Mesenteric fat pad (tissue), 1 donor: ENCODE measurements at places on chromosomes 4 and X. TPM values are rescaled to one million over a fixed set of nuclear protein-coding genes. Genes with fewer than 3 reads are reported as not detected.
A peak's percentile ranks its signal among the peaks of the same experiment; 100 is the strongest.

GRCh38 chr4:20203508-20203907, 48.2 kb upstream of the SLIT2 start:
- DNase-seq: no peak

GRCh38 chr4:167177925-167178324, 56.4 kb downstream of the SPOCK3 start:
- DNase-seq: no peak

GRCh38 chr4:1778642-1779392, 14.3 kb upstream of the FGFR3 start:
- no peak for DNase-seq

DNA sequence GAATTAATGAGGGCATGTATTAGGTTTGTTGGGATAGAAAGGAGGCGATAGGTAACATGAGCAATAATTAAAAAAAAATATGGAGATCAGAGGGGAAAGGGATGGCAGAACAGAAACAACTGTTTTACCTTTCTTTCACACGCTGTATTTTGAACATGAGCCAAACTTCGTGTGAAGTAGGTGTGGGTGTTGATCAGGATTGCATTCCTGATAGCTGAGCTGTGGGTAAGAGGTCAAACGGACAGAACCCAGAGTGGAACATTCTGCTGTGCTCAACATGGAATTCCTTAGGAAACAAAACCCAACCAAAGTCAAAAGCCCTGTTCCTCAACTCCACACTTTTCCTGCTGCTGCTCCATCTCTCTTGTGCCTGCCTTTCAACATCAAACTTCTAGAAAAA, 162.5 kb upstream of the CASK start:
- no peak for DNase-seq

DNA sequence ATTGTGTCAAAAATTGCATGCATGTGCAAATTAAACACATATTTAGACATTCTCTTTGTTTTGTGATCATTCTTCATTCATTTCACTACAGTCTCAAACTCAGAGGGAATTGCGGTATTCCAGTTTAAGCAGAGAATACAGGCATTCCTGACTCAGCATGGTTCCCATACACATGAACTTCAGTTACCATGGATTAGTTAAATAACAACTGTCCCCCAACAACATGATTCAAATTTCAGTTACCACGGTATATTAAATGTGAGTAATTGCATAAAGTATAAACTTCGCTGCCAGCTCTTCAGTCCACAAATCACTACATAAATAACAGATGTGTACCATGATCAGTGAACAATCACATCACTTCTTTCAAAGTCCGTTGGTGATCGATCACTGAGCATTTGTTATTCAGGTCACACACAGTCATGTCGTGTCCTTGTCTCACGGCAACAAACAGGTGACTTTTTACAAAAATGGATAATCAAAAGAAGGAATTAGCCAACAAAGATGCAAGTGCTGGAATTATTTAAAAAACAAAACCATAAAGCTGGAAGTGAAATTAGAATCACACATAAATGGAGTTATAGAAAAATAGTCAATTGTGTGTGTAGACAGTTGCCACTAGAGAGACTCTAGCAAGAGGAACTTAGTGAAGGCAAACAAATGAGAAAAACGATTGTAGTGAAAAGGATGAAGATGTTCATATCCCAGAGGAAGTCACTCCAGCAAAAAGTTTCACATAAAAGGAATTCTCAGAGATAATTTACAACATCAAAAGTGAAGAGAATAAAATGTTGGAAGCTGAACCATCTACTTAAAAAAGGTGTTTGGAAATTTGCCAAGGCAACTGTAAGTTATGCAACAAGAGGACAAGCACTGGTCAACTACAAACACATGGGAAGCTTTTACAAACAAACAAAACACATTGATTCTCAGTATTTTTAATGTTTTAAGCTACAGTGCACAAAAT, 138.6 kb upstream of the SMARCAD1 start:
- no peak for DNase-seq

DNA sequence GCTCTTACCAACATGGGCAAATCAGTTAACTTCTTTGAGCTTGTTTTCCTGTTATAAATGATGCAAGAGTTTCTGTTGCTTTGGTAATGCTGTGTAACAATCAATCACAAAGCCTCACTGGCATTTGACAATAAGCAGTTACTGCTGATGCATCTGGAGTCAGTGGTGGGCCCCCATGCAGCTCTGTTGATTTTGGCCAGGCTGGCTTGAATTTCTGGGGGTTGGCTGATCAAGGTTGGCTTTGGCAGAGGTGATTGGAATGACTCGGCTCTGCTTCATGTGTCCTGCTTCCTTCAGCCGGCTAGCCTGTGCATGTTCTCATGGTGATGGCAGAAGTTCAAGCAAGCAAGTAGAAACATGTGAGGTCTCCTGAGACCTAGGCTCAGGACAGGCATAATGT, 90.4 kb downstream of the PHEX start:
- no peak for DNase-seq

DNA sequence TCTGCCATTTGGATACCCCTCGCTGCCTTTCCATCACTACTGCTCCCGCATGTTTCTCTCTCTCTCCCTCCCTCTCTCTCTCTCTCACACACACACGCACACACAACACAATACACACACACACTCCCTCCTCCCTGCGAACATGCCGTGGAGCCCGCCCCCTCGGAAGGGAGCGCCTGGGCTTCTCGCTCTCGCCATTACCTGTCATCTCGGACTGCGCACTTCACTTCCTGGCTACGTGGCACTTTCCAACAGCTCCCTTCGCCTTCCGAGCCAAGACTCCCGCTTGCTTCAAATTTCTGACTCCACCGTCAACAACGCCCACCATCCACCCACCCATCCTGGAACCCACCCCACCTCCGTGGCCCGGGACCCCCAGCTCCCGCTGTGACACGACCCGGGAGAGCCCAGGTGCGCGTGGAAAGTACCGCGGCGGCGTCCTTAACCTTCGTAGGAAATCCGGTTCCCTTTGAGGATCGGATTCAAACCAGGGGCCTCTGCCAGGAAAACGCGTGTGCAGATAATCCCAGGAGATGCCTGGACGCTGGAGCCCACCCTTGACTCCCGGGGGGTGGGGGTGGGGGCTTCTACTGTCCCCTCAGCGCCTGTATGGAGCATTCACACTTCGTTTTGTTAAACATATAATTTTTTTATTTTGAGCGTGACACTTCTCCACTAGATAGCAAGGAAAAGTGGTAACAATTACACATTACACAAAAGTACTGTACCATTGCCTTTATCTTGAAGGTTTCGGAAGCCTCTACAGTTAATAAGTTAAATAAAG, 12.5 kb downstream of the ARX start:
- no peak for DNase-seq

DNA sequence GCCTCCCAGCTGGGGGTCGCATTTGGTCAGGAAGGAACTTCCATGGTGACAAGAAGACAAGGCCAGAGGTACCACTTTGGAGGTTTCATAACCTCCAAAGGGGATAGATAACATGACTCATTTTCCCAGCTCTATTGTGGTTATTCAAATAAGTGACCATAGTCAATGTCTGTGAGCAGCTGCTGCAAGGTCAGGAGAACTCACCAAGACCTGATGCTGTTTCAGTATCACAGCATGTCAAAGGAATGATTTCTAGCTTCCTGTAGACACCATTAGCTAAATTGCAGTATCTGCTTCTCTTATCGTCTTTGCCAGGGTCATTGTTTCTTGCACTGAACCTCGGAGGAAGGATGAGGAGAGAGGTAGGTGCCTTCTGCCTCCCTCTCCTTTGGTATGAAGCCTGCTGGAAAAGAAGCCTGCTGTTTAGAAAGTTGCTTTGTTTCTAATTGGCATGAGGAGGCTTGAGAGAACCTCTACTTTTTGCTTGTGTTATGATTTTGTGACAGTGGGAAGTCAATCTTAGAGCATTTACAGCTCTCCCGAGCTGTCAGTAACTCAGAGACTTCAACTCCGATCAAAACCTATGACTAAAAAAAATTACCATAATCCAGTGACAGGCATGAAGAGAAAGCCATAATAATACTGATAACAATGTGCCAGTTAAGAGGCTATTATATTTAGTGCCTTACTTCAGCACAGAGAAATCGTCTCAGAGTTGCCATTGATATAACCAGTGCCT, 38.0 kb upstream of the GATB start:
- DNase-seq: no peak

DNA sequence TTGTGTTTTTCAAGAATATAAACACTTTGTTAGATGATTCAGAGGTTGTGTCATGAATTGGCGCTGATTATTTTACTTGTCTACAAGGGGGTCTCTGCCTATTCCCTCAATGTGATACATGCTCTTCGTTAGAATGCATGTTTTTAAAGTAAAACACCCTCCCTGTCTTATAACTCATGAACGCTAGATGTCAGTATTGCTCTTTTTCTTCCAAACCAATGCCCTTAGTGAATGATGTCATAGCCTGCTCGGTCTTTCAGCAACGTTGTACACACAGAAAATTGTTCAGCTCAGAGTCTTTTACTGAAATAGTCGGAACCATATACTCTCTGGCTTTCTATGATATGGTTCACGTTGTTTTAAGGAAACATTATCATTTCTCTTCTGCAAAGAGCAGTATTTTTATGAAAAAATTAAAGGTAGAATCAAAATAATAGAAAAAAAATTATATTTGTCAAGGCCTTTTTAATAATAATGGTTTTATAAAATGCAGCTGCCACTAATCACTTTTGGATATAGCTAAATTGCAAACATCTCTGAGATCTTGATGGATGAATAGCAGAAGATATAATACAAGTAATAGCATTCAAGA, 292.9 kb downstream of the TLL1 start:
- DNase-seq: no peak

GRCh38 chr4:7774301-7775294, 165.1 kb downstream of the AFAP1 start:
- DNase-seq: peak; percentile 82

DNA sequence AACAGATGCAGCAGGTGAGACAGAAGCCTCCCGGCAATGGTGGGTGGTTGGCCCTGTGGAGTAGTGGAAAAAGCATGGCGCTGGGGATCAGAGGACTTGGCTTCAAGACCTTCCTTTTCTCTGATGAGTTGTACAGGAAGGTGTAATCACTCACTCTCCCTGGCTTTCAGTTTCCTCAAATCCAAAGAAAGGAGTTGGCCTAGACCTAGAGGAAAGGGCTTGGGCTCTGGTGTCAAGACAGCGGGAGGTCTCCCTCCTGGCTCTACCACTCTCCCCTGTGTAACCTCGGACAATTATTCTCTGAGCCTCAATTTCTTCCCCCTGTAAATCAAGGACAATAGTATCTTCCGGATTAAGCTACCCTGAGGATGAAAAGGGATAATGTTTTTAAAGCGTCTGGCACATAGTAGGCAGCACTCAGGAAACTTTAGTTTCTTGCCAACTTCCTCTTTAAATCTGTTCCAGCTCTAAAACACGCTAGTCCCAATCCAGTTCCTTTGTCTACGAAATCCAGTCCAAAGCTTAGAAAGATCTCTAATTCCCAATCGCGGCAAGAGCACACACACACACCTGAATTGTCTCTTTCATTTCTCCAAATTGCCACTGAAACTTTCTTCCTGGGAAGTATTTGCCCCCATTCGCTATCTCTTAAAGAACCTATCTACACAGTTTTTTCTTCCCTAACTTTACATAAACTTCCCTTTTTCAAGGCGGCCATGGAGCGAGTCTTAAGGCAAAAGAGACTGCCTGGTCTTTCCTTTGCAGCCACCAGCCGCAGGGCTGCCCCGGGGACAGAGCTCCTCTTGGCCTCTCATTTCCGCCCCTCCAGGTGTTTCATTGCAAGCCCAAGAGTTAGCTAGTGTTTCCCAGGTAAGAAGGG, 29.9 kb upstream of the GPC4 start:
- no peak for DNase-seq

DNA sequence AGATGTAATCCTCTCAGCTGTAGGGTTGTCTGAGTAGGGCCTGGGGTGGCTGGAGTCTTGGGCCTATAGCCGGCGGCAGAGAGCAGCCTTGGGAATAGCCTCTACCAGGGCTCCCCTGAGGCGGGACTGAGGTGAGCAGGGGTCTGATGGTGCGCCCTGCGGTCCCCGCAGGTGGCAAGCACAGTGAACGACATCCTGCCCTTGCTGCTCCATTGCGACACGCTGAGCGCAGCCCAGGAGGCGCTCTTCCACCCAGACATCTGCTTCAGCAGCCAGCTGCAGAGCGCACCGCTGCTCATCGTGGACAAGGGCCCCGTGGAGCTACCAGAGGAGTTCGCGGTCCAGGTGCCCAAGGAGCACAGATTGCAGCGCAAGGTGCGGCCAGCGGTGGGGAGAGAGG, 317.0 kb downstream of the ADGRL3 start:
- no peak for DNase-seq

DNA sequence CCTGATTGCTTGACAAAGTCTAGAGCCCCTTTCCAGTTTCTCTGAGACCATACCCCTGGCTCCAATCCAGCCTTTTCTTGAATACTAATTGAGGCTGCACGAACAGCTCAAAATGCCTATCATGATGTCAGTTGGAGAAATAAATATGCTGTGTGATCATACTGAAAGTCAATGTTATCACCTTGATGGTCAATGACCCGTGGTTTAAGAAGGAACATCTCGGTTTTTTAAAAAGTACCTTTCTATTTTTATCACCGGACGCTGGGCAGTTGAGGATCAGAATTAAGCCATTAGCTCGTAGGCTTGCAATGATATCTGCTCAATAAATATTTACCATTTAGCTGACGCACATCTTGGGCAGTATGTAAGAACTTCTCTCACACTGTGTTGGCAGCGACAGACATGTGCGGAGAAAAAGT, 852 bp upstream of the WDR44 start:
- DNase-seq: no peak

GRCh38 chr4:110636680-110637407, 14.0 kb upstream of the PITX2 start:
- no peak for DNase-seq

DNA sequence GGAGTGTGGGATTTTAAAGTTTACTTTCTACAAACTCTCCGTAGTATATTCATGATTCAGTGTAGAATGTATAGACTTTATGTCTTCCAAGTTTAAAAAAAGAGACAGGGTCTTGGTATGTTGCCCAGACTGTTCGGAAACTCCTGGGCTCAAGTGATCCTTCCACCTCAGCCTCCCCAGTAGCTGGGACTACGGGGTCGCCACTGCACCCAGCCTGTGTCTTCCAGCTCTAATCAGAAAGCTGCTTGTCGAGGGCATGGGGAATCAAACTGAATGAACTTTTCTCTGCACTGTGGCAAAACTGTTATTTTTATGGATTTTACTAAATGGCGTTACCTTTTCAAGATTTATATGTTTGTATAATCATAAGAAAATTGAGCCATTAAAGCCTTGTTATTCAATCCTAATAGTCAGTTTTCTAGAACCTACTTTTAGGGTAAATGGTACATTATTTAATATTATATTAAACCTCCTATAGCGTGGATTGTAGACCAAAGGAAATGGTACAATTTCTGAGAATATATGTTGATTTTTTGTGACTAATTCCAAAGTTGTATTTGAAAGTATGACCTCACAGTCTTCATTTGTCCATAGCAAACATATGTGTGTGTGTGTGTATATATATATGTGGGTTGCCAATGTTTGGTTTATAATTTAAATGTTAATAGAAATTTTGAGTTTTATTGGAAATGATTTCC, 1.1 kb downstream of the BLOC1S4 start:
- peak; percentile 16 for DNase-seq

UGT2A3 gene
- 0.26 TPM for total RNA-seq

CXCL5 gene
- total RNA-seq: 0.58 TPM

PDGFRA gene
- 181 TPM for total RNA-seq

SPANXD gene
- not detected for total RNA-seq
